ENCODE measurements at places on chromosomes 2 and 18.

GRCh38 chr2:230847883-230848388 is 16.8 kb upstream of the ITM2C start:
- peak; percentile 28 for DNase-seq

- DNase-seq, result no peak
These were observed 68.7 kb downstream of the STK39 start for GRCh38 chr2:168178520-168179324.

- no peak for DNase-seq
These were observed 291.8 kb downstream of the ICOS start for GRCh38 chr2:204228169-204228886.

DNA sequence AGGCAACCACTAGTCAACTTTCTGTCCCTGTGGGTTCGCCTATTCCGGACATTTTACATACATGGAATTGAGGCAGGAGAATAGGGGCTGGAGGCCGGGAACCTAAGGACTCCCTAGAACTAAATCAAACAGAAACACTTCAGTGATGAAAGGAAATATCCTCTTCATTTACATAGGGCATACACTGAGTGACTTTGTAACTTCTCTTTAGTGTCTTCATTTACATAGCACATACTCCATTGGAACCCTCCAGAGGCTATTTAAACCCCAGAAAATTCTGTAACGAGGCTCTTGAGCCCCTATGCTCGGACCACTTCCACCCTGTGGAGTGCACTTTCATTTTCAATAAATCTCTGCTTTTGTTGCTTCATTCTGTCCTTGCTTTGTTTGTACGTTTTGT is 56.5 kb downstream of the CCDC195 start:
- no peak for DNase-seq

DNA sequence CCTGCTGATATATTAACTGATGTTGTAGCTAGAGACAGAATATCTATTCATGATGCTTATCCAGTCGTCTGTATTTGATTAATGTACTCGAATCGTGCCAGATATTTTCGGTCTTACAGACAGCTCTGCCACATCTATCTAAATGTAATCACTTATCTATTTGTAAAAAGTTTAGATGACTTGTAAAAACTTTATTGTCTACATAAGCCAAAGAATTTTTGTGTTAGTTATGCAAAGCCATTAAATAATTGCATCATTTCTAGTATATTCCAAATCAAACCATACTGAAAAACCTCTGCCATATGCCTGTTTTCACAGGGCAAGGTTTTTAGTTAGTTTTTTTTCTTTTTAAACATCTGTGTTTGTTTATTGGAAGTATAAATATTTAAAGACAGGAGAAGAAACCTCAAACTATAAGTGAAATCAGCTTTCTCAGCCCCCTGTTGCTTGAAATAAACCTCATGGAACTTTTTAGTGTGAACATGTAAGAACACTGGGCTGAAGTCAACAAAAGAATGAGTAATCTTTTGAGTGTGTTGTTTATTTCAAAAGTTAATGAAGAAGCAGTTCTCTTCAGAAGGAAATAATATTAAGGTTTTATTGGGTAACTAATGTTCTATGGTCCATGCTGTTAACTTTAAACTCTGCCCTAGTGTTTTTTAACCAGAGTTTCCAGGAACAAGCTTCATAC is 657.6 kb upstream of the SYT4 start:
- DNase-seq, result no peak

GRCh38 chr2:179655627-179656026 is 205.8 kb downstream of the ZNF385B start:
- peak; percentile 52 for DNase-seq

GRCh38 chr2:30661173-30662107 is 145.8 kb downstream of the CAPN13 start:
- DNase-seq, result no peak

DNA sequence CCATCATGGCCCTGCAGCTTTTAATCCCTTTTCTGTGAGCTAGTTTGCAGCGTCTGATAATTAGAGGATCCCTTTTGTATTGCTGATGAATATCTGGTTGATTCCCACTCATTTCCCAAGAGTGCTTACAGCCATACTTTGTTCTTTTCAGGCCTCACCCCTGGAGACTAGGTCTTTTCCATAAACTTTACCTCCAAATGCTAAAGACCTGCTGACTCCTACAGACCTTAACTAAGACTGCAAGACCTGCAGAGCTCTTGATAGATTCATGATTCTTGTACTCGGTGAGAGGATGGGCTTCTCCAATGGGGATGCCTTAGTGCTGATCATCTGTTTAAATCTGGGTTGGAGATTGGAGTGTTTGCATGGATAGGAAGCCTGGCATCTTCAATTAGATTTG is 33.1 kb upstream of the DYNAP start:
- no peak for DNase-seq
